ENCODE measurements at places on chromosomes 12 and 14.

DNA sequence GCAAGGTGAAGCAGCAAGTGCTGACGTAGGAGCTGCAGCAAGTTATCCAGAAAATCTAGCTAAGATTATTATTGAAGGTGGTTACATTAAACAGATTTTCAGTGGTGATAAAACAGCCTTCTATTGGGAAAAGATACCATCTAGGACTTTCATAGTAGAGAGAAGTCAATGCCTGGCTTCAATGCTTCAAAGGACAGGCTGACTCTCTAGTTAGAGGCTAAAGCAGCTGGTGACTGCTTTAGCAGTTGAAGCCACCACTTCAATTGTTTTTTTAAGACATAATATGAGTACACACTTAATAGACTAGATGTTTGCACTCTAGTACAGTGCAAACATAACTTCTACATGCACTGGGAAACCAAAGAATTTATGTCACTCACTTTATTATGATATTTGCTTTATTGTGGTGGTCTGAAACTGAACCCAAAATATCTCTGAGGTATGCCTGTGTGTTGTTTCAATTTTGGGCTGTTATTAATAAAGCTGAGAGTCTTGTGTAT lies 1026.9 kb upstream of the FOXG1 start:
- H3K36me3 ChIP-seq: no peaks in the 10 kb centered on the region
- no peak for DNase-seq
- H3K4me3 ChIP-seq: no peak overlapping the region
- H3K27ac ChIP-seq: no peak overlapping the region

DNA sequence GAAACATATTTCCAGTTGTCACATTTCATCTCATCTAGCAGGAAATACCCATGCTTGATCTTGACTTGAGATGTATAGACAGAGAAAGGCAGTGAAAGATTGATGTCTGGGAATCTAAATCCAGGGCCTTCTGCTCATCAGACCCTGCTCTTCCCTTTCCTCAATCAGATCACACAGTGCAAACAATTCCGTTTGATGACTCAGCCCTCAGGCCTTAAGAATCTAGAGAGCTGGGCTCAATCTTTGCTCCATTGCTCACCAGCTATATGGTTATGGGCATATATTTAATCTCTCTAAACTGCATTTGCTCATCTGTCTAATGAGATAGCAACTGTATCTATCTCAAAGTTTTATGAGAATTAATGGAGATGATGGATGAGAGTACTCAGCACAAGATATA lies 201.8 kb upstream of the CCDC196 start:
- no peak overlapping the region for H3K4me3 ChIP-seq
- H3K27me3 ChIP-seq: no peaks in the 10 kb centered on the region
- no peaks in the 10 kb centered on the region for H3K4me1 ChIP-seq
- DNase-seq: no peak
- no peak overlapping the region for H3K27ac ChIP-seq
- H3K36me3 ChIP-seq: peaks cover 4% of the 10 kb centered on the region

DNA sequence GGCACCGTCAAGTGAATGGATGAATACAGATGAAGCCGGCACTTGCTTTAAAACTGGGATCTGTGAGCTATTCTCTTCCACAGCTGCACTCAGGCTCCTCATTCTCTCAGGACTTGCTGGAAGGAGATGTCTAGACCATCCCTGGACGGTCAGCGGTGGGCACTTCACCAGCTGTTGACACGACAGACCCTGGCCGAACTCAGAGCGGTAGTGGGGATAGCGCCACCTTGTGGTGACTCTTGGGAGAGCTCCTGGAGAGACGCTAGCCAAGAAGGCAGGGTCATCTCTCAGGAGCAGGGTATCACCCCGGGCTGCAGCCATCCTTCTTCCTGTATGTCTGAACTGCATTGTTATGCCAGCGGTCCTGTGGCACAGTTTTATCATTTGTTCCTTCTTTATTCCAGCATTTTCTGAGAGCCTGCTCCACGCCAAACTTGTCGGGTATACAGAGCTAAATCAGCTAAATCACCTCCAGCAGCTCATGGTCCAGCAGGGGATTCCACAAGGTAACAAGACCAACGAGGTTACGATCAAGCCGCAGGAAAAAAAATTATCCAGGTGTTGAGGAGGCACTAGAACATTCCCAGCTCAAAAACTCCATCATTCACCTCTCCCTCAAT lies 10.0 kb downstream of the WNT1 start:
- H3K27me3 ChIP-seq: peaks cover 20% of the 10 kb centered on the region
- peak; percentile 65 for DNase-seq
- H3K27ac ChIP-seq: no peak overlapping the region
- H3K4me3 ChIP-seq: no peak overlapping the region
- H3K4me1 ChIP-seq: peaks cover 5% of the 10 kb centered on the region
- no peaks in the 10 kb centered on the region for H3K36me3 ChIP-seq

DNA sequence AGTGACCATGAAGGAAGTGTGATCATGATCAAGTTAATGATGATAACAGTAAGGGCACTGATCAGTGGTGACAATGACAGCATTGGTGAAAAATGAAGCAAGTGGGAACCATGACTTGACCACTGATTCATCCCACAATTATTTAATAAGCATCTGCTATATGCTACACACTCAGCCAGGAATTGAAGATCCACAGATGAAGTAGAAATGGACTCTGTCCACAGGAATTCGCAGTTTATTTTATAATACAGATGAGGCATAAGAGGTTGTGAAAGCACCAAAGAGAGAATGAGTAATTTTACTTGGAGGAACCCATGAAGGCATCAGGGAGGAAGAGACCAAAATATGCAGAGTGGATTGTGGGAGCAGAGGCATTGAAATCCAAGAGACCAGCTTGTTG lies 33.8 kb upstream of the SMUG1 start:
- no peaks in the 10 kb centered on the region for H3K27me3 ChIP-seq
- DNase-seq: no peak
- peaks cover 15% of the 10 kb centered on the region for H3K4me1 ChIP-seq
- no peaks in the 10 kb centered on the region for H3K36me3 ChIP-seq
- no peak overlapping the region for H3K4me3 ChIP-seq

DNA sequence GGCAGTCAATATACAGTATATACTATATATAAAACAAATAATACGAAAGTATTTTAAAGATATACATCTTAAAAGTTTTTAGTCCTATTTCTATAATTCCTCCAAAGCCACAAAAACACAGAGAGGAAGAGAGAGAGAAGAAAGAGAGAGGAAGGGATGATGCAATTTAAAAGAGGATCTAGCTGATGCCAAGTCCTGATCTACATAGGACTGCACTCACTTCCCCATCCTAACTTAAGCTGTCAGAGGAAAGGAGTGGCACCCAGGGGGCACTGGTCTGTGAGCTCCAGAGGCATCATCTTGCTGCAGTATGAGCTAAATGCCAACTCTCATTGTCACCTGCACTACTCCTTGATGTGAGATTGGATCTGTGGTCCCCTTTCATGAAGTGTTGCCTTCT lies 95.8 kb downstream of the C12orf42 start:
- no peak overlapping the region for H3K27ac ChIP-seq
- no peak overlapping the region for H3K4me3 ChIP-seq
- H3K4me1 ChIP-seq: peaks cover 16% of the 10 kb centered on the region

DNA sequence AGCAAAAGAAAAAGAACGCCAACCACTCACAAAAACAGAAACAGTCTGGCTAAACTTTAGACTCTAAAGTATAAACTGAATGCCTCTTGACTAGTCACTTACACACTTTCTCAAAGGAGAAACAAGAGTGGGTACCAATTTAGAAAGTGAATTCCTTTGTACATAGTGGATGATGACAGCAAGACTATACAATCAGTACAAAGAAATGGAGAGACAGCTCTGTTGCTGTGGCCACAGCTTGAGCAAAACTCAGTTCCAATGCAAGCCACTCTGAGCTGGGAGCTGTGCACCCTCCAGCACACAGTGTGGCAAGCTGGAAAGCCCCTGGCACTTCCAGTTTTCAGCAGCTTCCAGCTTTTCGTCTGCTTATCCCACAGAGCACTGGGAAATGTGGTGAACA lies 21.7 kb downstream of the NT5DC3 start:
- peaks cover 6% of the 10 kb centered on the region for H3K36me3 ChIP-seq
- DNase-seq: no peak
- H3K27ac ChIP-seq: no peak overlapping the region
- H3K4me1 ChIP-seq: no peaks in the 10 kb centered on the region

DNA sequence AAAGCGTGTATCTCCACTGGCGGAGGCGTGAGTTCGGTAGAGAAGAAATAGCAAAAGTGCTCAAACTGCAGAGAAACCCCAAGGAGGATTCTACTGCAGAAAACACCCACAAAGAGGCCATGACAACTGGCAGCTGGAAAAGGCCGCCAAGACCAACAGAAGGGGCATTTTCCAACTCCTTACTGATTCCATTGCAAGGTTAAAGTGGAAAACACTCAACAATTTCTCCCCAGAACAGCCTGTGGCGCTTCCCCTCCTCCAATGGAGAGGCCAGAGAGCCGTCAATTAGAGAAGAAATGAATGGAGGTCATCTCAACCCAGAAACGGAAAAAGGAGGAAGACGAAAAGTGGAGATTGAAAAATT lies 618 bp upstream of the ANKRD52 start:
- no peaks in the 10 kb centered on the region for H3K27me3 ChIP-seq
- peak overlapping the region; percentile 91 for H3K27ac ChIP-seq
- peaks cover 3% of the 10 kb centered on the region for H3K36me3 ChIP-seq

GRCh38 chr12:91991399-91992187 lies 154.1 kb downstream of the BTG1 start:
- H3K27ac ChIP-seq: no peak overlapping the region
- no peak for DNase-seq
- H3K36me3 ChIP-seq: no peaks in the 10 kb centered on the region
- H3K27me3 ChIP-seq: no peaks in the 10 kb centered on the region

Data from memory B cell (primary cell).